ENCODE measurements at places on chromosomes 13 and 19.

- no peak for DNase-seq
Measured at GRCh38 chr13:93325303-93326233, 99.0 kb downstream of the GPC6 start.

DNA sequence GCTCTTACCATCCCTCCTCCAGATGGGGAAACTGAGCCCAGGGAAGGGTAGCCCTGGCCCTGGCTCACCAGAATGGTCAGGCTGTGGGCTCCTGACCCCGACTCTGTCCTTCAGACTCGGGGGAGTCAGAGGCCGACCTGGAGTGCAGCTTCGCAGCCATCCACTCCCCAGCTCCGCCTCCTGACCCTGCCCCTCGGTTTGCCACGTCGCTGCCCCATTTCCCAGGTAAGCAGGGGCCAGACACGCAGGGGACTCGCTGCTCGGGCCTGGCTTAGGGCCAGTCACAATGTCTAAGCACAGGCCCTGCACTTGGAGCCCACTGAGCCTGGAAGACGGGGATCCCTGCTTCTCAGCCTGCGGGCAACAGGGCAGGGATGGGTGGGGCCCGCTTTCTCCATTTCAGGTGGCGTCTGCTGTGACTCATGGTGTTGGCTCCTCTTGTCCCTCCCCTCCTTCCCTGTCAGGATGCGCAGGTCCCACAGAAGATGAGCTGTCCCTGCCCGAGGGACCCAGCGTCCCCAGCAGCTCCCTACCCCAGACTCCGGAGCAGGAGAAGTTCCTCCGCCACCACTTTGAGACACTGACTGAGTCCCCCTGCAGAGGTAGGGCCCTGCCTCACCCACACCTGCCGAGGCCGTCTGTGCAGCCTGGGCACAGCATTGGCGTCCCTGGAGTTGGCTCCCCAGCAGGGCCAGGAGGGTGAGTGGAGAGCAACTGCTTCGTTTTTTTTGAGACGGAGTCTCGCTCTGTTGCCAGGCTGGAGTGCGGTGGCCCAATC, 9.2 kb upstream of the OVOL3 start:
- DNase-seq, result no peak

GRCh38 chr13:78194904-78195639, 276.4 kb upstream of the EDNRB start:
- DNase-seq, result no peak

DNA sequence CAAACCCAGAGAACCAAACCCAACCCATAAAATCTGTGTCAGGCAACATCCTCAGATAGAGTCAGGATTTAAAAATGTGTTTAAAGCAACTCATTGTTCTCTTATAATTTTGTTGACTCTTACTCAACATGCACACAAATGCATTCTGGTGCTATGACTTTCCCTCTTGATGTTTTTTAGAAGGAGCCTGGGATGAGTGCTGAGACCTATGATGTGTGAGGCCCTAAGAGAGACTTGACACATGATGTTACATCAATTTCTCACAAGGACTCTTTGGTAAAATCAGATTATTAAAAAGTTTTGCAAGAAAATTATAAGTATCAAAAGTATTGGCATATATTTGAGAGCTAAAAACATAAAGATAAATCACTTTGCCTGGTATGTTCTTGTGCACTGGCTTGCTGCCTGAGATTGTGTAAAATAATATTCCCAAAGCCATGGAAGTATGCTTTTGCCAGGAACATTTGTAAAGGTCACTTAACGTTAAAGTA, 173.9 kb downstream of the DCLK1 start:
- no peak for DNase-seq

- DNase-seq, result no peak
Measured at GRCh38 chr19:5800361-5801270, 4.3 kb upstream of the NRTN start.

DNA sequence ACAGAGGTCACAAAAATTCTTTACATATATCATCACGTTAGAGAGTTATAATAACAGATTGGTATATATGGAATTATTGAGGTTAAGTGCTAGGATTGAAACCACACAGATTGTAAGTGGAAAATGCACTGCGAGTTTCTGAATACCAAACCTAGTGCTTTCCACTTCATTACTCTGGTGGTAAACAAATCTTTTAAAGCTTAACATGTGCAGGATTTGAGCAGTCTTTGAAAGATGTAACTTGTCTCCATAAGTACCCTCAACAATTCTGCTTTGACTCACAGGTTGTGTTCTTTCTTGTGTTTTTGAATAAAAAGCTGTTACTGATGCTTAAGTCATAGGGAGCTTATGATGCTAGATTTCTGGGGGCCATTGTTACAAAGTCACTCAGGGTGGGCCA, 314.7 kb upstream of the DACH1 start:
- DNase-seq, result no peak

GRCh38 chr19:33778089-33778791, 18.4 kb upstream of the KCTD15 start:
- peak; percentile 77 for DNase-seq
